ENCODE measurements at places on chromosomes 5 and 9.

GRCh38 chr5:108749128-108749861 is 1.6 kb downstream of the FER start:
- no peak for DNase-seq

DNA sequence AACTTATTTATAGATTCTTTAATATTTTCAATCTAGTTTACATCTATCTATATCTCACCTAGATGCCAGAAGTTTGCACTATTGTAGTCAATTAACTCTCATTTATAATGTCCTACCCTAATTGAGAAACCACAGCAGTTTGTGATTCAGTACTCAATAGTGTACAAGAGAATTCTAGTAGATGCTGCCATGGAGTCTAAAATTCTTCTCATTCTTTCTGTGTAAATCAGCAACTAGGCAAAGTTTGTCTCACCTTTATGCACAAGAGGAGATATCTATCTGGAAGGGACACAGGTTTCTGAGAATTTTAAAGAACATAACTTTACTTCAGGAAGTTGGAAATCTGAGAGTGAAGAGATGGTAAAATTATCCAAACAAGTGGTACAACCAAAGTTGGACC is 173.0 kb upstream of the FBXL7 start:
- no peak for DNase-seq

- peak; percentile 46 for DNase-seq
Measured at GRCh38 chr9:2018764-2019558, 3.8 kb downstream of the SMARCA2 start.

GRCh38 chr5:124744170-124744971 is 2.1 kb downstream of the ZNF608 start:
- no peak for DNase-seq

GRCh38 chr5:126251024-126251423 is 172.2 kb upstream of the GRAMD2B start:
- DNase-seq, result no peak

GRCh38 chr9:34929506-34930102 is 28.5 kb upstream of the PHF24 start:
- peak; percentile 68 for DNase-seq

- no peak for DNase-seq
Measured at GRCh38 chr9:124033348-124033747, 21.8 kb downstream of the LHX2 start.

GRCh38 chr5:132947671-132948070 is 15.8 kb downstream of the AFF4 start:
- DNase-seq, result no peak

- no peak for DNase-seq
Measured at GRCh38 chr5:153147891-153148623, 342.4 kb upstream of the GRIA1 start.

DNA sequence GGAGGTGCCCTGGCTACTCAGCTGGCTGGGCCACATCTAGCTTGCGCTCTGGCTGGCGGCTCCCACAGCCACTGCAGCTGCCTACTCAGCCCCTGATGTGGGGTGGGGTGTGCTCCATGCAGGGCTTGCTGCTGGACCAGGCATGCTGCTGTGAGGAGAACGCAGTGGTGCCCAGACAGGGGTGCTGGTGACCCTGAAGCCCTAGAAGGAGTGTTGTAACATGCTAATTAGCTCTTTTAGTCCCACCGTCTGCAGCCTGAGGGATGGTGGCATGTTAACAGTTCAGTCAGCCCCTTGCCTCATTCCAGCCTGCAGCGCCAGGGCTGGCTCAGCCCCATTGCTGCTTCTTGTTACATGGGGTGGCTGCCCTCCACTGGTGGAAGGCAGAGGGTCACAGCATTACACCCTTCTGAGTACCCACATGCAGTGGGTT is 642.3 kb downstream of the DMRTA1 start:
- DNase-seq, result no peak

DNA sequence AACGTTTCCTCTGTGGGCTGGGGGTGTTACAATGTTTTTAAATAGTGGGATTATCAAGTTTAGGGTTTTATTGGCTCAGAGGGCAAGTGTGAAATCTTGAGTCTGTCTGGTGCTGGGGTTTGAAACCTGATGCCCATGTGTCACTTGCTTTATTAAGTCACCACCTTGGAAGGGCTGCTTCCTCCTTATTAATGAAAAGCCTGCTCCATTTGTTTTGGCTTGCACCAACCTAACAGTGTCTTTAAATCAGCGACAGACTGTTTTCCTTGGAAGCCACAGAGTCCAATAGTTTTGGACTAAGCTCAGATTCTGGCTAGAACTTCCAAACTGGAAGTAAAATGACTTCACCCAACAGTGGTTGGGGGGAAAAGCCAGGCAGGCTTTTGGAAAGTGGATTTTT is 10.7 kb upstream of the PALM2AKAP2 start:
- DNase-seq, result no peak

DNA sequence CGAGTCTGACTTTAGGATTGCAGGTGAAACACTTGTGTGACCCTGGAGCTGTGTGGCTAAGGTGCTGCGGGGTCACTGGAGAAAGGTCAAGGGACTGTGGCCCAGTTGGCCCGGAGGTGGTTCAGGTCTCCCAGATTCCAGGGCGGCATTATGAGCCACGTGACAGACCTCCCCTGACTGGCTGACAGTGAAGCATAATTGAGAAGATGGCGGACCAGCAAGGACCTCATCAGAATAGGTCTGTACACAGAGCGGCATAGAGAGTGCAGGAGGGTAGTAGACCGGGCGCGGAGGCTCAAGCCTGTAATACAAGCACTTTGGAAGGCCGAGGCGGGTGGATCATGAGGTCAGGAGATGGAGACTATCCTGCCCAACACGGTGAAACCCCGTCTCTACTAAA is 815 bp upstream of the ODF2 start:
- DNase-seq, result no peak

DNA sequence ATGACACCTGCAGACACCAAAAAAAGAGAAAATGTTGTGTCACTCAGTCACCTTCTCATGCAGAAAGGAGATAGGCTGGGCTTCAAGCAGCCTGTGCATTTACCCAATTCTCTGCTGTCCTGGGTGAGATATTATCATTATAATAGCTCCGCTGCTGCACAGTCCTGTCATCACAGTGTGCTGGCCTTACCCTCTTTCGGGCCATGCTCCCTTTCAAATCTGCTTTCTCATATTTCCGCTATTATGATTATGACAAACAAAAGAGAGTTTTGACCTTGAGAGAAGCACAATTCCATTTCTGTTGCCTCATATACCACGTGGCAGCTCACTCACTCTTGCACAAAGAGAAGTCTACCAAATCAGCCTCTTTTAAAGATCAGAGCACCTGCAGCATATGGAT is 1350.1 kb upstream of the ACO1 start:
- no peak for DNase-seq

- DNase-seq, result no peak
Measured at GRCh38 chr9:82987370-82988189, 75.4 kb downstream of the RASEF start.

- no peak for DNase-seq
Measured at GRCh38 chr9:133950192-133950591, 41.9 kb downstream of the VAV2 start.

GRCh38 chr9:121886759-121887485 is 206.2 kb downstream of the TTLL11 start:
- DNase-seq, result peak; percentile 63

DNA sequence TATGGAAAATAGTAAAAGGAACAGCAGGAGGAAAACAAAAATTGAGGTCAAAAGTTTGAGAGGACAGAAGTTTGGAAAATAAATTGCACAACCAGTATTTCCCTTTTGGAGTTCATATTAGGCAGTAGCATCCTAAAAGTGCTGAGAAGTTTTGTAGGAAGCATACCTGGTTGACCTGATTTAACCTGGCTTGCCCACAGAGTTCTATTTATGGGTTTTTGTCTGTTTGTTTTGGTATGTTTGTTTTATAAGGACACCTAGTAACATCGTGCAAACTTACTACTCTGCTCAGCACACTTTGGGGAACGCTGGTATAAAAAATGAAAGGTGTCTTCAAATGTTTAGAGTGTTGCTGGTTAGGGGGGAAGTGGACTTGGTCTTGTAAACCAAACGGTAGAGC is 15.1 kb downstream of the ADRB2 start:
- DNase-seq, result no peak

GRCh38 chr9:124257844-124258606 is at the start of gene NEK6:
NEK6 (plus strand) TSS chr9:124257949; CDS start chr9:124301965, 44,016 bp downstream.
- peak; percentile 34 for DNase-seq

GRCh38 chr5:98104454-98105188 is 668.8 kb upstream of the RGMB start:
- DNase-seq, result no peak

DNA sequence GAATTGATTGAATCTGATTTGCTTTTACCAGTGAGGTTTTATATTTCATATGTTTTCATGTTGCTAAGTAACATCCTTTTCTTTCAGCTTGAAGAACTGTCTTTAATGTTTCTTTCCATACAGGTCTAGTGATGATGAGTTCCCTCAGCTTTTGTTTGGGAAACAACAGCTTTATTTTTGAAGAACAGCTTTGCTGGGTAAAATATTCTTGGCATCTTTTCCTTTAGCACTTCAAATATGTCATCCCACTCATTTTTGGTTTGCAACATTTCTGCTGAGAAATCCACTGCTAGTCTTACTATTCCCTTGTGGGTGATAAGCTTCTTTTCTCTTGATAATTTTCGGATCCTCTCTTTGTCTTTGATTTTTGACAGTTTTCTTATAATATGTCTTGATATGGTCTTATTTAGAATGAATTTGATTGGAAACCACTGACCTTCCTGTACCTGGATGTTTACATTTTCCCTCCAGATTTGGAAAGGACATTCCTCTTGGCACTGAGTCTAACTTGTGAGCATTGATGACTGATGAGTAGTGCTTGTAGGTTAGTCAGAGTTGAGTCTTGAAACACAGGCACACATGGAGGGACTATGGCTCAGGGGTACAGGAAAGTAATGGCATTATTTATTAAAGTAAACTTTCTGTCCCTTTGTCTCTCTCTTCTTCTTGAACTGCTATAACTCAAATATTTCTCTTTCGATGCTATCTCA is 220.3 kb downstream of the SPATA31D1 start:
- no peak for DNase-seq

- DNase-seq, result no peak
Measured at GRCh38 chr5:154765396-154765925, 10.3 kb downstream of the LARP1 start.

All from activated CD4-positive, alpha-beta T cell treated with anti-CD3 and anti-CD28 coated beads for 36 hours (primary cell).